Mammary epithelial cell (primary cell): ENCODE measurements at places on chromosomes 3 and 15. TPM values are rescaled to one million over a fixed set of nuclear protein-coding genes. Genes with fewer than 3 reads are reported as not detected.

- no peak for DNase-seq
Observed at GRCh38 chr3:163327086-163327485, 1751.2 kb downstream of the SI start.

DNA sequence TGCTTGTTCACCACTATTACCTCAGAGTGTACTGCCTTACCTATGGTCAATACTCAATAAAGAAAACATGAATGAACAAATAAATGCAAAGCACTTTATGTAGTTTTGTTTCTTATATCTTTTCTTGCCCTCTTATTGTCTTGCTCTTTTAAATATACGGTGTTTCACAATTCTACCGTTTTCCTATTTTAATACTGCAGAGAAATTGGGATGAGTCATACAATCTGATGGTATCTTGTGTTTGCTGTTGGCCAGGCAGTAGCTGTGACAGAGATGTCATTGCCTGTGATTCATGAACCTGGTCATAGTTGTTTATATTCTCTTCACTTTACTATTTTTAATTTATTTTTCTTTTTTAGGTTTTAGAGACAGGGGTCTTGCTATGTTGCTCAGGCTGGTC lies 48.3 kb downstream of the SERP1 start:
- DNase-seq, result peak; percentile 67

DNA sequence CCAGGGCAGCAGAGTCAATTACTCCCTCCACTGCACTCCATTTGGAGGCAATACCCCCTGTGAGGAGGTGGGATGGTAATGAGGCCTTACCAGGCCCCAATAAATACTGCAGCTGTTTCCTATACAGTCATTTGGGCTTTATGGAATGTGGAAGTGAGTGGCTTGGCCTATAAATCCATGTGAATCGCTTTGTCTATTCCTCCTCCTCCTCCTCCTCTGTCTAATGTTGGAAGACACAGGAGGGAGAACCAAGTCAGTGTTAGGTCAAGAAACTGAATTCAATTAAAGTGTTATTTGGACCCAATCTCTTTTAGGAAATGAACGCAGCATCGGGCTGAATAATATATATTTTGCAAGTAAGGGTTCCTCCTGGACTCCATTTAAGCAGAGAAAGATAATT lies 17.3 kb upstream of the SRGAP3 start:
- DNase-seq, result no peak

- no peak for DNase-seq
Observed at GRCh38 chr15:71784719-71785118, 25.6 kb upstream of the NR2E3 start.

DNA sequence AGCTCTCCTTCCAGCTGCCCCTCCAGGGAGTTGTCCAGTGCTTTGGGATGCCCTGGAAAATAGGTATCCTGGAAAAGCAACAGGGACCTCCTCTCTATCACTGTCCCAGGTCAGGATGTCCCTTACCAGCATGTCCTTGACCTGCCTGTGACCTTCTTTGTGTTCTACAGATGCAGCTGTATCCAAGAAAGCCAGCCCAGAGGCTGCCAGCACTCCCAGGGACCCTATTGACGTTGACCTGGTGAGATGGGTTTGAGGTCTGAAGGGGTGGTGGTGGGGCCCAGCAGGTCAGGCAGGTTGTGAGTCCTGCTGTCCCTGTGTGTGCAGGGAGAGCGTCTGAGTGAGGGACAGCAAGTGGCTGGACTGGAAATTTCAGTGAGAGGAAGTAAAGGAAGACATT lies 30.2 kb downstream of the PML start:
- no peak for DNase-seq

- DNase-seq, result no peak
Observed at GRCh38 chr3:43079536-43080332, 26.1 kb downstream of the POMGNT2 start.

DNA sequence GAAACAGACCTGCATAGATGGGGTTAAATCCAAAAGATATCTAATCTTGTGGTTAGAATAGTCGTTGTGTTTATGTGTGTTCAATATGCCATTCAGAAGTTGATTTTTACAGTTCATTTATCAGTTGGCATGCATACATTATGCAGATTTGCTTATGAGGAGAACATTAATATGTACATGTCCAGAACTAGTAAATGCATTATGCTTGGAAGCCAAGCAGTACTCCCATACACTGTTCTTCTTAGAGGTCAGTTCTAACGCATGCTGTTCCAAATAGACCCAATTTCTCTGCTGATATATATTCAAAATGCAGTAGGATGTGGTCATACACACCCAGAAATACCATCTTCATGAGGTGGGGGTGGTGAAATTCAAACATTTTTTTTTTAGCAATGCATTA lies 956 bp downstream of the FGF12 start:
- DNase-seq, result no peak

DNA sequence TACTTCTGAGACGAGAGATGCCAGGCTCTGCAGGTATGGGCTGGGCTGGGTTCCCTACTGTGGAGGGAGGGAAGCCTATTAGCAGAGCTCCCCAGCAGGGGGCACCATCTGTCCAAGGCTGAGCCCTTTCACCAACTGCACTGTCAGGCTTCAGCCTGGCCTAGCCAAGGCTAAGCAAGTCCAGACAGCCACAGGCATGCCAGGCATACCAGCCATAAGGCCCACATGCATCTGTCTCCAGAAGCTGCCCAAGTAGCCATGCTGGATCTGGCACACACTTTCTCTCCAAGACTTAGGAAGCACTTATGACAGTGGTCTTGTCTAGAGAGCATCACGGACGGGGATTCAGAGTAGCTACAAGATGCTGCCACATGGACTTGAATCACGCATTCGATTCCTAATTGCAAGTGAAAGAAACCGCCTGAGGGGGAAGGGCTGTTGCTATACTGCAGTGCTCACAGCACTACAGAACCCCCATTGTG lies 28.3 kb downstream of the RUVBL1 start:
- peak; percentile 86 for DNase-seq

DNA sequence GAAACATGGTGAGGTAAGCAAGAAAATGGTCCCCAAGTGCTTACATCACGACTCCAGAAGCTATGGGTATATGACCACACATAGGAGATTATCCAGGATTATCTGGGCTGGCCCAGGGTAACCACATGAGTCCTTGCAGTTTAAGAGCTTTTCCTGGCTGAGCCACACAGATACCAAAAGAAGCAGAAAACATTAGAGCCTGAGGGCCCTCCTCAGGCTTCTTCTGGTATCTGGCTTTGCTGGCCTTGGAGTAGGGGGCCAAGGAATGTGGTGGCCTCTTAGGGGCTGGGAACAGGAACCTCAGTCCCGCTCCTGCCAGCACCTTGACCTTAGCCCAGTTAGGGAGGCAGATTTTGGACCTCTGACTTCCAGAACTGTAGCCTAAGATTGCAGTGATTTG lies 259.1 kb downstream of the KCNMB2 start:
- DNase-seq, result no peak

DNA sequence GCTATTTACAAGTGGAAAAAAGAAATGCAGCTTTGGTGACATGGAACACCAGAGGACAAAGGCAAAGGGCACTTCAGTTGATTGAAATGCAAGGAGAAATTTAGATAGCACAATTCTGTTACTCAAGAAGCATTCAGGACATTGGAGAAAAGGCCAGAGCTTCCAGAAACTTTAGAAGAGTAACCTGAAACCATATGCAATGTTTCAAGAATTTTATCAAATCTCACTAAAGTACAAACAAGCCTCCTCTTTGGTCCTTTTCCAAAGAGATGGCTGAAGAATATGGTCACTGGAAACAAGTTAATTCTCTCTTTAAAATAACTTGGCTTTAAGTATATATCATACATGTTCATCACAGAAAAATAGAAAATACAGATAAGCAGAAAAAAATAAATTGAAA lies 14.6 kb upstream of the LMOD3 start:
- no peak for DNase-seq

GRCh38 chr15:45386974-45387373 lies 8.6 kb upstream of the GATM start:
- no peak for DNase-seq

GRCh38 chr3:16945330-16945729 lies 60.6 kb downstream of the PLCL2 start:
- no peak for DNase-seq

GRCh38 chr3:56154297-56154696 lies 314.0 kb downstream of the ERC2 start:
- DNase-seq, result peak; percentile 1

- DNase-seq, result no peak
Observed at GRCh38 chr3:127784283-127784682, 38.0 kb downstream of the MGLL start.

- no peak for DNase-seq
Observed at GRCh38 chr15:92304223-92304975, 89.3 kb upstream of the ST8SIA2 start.

GRCh38 chr15:45132844-45133560 lies 3.2 kb downstream of the DUOX1 start:
- peak; percentile 32 for DNase-seq

DNA sequence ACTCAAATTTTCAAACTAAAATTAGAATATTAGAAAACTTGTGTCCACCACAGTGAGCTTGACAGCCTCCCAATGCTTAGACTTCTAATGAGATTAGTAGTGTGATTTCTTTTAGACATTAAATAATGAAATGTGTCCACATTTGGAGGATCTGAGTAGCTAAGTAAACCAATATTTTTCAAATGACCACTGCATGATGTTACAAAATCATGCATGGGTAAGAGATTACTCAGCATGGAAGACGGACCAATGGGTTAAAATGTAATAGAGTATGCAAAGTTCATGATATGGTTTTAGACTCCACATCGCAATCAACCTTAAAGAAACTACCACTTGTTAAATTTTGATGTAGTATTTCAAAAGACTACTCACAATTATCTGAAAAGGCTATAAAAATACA lies 130.6 kb downstream of the IMPG2 start:
- DNase-seq, result no peak

- DNase-seq, result no peak
Observed at GRCh38 chr3:169256796-169257522, 406.6 kb downstream of the MECOM start.

GRCh38 chr15:68730976-68731897 lies 89.5 kb downstream of the ANP32A start:
- no peak for DNase-seq

- DNase-seq, result no peak
Observed at GRCh38 chr3:108152274-108152673, 61.4 kb upstream of the CD47 start.

- DNase-seq, result peak; percentile 33
Observed at GRCh38 chr3:148075771-148076716, 621.7 kb upstream of the AGTR1 start.

- no peak for DNase-seq
Observed at GRCh38 chr3:112675943-112676535, 35.1 kb upstream of the CCDC80 start.

DNA sequence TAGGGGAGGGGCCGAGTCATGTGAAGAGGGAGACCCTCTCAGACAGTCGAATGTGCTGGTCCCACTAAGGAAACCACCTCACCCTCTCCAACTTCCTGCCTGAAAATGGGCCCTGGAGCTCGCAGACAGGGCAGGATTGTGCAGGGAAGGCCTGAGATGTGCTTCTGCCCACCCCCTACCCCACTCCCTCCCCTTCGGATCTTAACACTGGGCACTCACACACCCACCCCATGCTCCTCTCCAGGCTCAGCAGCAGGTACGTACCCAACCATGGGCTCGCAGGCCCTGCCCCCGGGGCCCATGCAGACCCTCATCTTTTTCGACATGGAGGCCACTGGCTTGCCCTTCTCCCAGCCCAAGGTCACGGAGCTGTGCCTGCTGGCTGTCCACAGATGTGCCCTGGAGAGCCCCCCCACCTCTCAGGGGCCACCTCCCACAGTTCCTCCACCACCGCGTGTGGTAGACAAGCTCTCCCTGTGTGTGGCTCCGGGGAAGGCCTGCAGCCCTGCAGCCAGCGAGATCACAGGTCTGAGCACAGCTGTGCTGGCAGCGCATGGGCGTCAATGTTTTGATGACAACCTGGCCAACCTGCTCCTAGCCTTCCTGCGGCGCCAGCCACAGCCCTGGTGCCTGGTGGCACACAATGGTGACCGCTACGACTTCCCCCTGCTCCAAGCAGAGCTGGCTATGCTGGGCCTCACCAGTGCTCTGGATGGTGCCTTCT lies 20.0 kb downstream of the ATRIP start:
- DNase-seq, result no peak

GRCh38 chr15:88708655-88709054 lies 69.8 kb downstream of the ISG20 start:
- no peak for DNase-seq

GRCh38 chr3:141380987-141381386 lies 12.7 kb downstream of the ZBTB38 start:
- no peak for DNase-seq

DNA sequence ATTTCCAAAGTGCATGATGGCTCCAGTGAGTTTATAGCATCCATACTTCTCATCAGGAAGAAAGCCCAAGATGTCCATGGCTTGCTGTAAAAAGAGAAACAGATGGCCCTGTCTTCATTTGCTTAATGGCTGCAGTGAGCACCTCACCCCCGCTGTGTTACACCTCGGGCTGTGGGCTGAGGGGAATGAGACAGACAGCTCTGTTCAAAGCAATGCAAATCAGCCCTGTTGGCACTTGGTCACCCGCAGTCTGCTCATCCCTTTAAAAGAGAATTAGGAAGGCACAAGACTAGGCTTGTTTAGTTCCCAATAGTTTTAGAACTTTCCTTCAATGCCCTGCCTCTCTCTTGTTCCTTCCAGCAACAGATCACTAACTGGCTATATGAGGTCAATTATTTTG lies 25.2 kb downstream of the MYH15 start:
- DNase-seq, result no peak

DNA sequence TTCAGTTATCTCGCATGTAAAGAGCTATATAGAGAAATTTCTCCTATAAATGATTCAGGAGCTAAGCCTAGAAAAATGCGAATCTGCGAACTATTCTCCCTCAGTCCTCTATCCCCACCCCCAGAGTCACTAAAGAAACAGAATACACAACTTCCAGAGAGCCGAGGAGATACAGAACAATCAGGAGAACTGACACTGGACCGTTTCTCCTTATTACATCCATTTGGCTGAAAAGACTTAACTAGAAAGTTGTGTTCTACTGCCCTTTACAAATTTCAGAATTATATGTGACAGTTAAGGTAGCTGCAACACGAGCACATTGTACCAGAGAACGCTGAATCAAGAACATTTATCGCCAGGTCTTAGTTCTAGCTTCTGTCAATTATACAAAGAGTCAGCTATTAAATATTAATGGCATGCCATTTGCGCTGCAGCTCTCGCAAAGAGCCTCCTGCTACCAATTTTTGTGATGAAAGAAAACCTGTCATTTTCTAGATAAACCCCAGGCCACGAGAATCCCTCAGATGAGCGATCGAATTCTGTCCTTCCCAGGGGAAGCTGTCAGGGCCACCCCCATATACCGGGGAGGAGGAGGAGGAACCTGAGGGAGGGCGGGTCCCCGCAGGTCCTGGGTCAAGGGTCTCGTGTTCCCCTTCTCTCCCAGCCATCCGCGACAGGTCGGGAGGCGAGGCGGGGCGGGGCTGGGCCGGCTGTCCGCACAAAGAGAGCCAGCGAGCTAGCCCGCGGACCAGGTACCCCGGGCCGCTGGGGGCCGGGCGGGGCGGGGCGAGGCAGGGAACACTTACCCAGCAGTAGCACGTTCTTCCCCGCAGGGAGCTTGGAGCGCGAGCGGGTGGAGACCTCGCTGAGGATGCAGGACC lies 878 bp downstream of the DYNC1LI1 start:
- peak; percentile 66 for DNase-seq

GRCh38 chr3:101043687-101044078 lies 50.5 kb upstream of the ABI3BP start:
- no peak for DNase-seq

IGDCC3 gene
- total RNA-seq, result not detected in 2 replicates

TRIM71 gene
- total RNA-seq, result under 0.01 TPM

TMC3 gene
- not detected in 2 replicates for total RNA-seq

GOLGA8O gene
- 0.33 TPM for total RNA-seq

LRRC49 gene
- 9.0 TPM for total RNA-seq

CLDN16 gene
- total RNA-seq, result 0.21 and 1.3 TPM in 2 replicates

BCL2A1 gene
- 0.78 TPM in 1 of 2 replicates, not detected in the other for total RNA-seq

RBP2 gene
- total RNA-seq, result not detected in 2 replicates

KNG1 gene
- not detected in 2 replicates for total RNA-seq
